ENCODE measurements at places on chromosomes 3 and 15. TPM values are rescaled to one million over a fixed set of nuclear protein-coding genes. Genes with fewer than 3 reads are reported as not detected.

The KNG1 gene
- polyA plus RNA-seq, result 0.04 TPM

The NUDT16 gene
- polyA plus RNA-seq, result 9.2 TPM

DNA sequence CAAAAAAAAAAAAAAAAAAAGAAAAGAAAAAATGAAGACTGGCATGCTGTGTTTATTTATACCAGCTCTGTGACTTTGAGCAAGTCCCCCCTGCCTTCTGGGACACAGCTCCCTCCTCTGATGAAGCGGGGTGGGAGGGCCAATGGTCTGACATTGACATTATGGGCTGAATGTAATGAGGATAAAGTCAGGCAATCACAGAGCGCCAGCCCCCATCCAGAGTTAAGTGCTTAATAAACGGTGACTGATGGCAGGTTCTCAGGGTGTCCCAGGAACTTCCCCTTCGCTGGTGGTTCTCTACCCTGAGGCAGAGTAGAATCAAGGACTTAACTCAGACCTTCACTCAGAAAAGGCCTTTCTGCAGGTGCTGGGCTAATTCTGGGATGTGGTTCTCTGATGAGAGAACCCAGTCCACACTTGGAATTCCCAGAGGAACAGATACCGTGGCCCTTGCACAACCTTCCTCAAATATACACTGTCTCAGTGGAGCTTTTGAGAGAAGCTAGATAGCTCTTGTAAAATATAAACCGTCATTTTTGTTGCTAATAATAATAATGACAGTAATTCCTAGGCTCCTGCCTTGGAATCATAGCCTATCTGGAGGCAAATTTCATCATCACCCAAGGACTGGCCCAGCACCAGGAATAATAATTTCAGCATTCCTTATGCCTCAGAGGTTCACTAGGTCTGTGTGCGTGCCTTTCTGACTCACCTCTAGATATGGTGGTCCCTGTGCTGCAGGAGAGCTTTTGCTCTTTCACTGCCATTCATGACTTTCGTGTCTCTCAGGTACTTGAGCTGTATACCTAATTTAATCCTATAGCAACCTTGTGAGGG lies 115.8 kb downstream of the RPLP1 start:
- no peak for DNase-seq

The SH2D7 gene
- not detected for polyA plus RNA-seq

- no peak for DNase-seq
Observed at GRCh38 chr15:66722757-66723540, 20.9 kb downstream of the SMAD6 start.

DNA sequence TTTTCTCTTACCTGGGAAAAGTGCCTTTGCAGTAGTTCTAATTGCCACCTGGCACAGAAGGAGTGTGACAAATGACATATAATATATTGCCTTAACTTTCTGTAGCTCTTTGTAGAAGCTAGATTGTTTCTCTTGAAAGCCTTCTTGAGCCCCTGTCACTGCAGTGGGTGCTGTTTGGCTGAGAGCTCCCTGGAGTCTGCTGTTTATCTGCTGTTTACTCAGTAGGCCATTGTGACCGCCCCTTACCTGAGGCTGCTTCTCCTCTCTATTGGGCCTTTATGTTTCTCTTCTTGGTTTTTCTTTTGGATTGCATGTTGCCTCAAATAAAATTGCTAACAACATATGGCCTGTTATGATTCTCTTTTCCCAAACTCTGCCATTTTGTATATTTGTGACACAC lies 16.7 kb downstream of the MAP2K5 start:
- DNase-seq, result no peak

GRCh38 chr15:37638116-37638515 lies 296.3 kb upstream of the TMCO5A start:
- DNase-seq, result no peak

The SCN11A gene
- polyA plus RNA-seq, result 0.01 TPM

The PHLDB2 gene
- 59.7 TPM for polyA plus RNA-seq

DNA sequence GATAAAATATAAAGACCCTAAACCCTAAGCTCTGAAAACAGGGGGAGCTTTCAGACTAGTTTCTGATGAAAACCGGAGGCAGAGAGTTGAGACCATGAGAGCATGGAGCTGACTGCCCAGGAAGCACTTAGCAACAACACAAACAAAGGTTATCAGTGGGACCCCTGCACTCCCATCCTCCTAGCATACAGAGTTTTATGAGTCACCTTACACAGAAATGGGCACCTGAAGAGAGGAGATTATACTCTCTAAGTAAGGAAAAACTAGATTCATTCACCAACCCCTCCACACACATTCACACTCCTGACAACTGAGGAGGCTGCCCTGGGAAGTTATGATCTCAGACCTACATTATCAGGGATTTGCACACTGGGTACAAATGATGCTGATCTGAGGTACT lies 261.7 kb downstream of the ULK4 start:
- no peak for DNase-seq

DNA sequence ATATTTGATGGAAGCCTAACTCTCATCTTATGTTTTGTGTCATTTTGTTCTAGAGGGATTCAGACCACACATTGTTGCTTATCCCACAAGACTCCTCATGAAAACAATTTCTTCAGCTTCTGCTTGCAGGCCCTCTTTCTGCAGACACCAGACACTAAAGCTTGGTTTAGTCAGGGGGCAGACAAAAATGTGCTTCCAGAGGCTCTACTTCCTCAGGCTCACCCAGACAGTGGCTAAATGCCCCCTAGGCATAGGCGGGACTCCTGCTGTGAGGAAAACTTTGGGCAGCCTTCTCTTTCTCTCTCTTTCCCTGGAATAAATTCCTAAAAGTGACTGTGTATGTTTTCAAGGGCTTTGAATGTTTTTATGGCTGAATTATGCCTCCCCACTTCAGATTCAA lies 435.4 kb upstream of the ATP11B start:
- DNase-seq, result no peak

DNA sequence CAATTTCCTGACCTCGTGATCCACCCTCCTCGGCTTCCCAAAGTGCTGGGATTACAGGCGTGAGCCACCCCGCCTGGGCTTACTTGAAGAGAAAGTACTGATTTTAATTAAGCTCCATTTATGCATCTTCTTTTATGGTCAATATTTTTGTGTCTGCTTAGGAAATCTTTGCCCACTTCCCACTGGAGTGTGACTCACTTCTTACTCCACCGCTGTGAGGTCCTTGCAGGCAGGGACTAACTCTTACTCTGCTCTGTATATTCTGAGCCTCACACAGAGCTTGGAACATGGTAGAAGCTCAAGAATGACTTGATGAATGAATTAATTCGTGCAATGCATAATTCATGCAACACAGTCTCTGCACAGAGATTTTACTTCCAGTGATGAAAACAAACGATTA lies 2.9 kb upstream of the TM4SF19 start:
- no peak for DNase-seq

DNA sequence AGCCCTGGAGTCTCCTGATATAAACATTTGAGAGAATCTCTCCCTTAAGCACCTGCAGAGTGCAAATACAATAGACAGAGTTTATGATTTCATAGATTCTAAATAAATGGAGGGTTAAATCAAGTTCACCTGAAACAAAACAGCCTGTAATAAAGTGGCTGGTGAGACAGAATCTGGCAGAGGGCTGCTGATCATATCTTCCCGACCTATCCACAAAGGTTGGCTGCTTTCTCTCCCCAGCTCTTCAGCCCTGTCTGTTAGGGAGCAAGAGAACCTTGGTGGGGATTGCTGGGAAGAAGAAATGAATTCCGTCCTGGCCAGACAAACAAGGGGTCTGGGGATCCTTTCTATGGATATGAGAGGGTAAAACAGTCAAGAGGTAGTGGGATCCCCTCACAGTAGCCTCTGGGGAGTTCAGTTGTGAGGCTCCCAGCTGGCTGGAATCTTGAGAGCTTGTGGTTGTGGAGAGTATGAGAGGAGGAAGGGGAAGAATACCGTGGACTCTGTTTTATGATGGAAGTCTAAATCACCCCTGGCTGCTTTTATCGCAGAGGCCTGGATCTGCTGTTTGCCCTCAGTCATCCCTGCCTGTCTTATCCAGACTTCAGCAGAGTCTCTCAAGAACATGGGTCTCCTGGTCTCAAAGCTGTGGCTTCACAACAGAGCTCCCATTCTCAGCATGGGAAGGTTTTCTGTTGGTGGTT lies 451.3 kb downstream of the NTRK3 start:
- no peak for DNase-seq

The CISH gene
- polyA plus RNA-seq, result 0.42 TPM

GRCh38 chr3:30299674-30300385 lies 306.6 kb upstream of the TGFBR2 start:
- DNase-seq, result no peak

DNA sequence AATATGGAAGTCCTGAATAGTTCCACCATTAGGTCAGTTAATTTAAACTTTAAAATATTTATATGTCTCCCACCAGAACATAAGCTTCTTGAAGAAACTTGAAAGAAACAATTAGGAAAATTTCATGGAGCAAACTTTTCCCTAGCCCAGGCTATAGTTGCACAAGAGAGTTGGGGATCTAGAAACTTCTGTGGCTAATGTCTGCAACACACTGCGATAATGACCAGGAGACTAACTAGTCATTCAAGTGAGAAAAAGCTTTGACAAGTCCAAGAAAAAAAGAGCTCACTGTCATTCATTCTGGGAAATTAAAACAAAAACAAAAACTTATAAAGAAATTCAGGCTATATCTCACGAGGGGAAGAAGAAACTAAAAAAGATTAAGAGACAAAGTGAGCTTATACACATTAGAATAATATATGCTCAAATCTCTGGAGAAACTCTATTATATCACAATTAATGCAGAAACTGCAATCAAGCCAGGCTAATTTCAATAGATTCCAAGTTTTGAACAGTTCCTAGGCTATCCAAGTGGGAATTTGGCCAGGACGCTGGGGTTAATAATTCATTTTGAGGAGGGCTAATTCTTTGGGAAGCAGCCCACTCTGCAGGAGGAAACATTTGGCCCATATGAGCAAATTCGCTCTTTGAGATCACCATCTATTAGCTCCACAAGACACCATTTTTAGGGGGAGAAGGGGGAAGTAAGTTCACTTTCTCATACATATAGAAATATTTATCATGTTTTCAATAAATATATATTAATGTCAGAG lies 134.6 kb downstream of the MEIS2 start:
- no peak for DNase-seq

The TLR9 gene
- not detected for polyA plus RNA-seq

DNA sequence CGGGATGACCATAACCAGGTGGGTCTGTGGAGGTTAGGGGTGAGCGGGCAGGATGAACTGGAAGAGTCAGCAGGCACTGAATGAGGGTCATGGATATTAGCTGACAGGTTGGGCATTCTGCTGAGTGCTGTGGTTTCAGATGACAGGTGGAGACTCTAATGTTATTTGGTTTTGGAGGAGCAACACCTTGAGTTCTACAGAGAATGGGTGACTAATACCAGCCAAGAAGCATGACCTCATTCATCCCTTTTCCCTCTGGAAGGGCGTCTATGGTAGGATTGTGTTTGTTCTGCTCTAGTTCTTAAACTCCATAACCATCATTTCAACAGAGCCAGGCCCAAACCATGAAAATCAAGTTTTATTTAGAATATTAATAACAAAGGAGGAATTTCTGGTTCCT lies 550.7 kb upstream of the LMCD1 start:
- no peak for DNase-seq

The ACTC1 gene
- 0.43 TPM for polyA plus RNA-seq

DNA sequence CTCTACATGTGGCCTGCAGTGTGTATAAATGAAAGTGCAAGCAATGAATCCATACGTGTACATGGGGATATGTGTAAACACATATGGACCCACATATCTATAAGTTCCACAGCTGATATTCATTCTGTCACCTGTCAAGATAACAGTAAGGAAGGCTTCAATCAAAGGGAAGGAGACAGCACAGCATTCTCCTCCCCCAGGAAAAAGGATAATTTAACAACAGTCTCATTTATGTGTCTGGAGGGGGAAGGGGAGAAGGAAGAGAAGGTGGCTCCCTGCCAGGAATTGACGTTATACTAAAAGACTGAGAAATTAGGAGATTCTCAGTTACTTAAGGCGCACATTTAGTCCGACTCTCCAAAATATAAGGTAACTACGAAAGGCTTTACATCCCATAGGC lies 345.9 kb downstream of the FOXP1 start:
- DNase-seq, result no peak

- no peak for DNase-seq
Observed at GRCh38 chr3:168544097-168544957, 448.6 kb upstream of the GOLIM4 start.

All from A549 (cell line).